ENCODE measurements at places on chromosomes 1 and 21. TPM values are rescaled to one million over a fixed set of nuclear protein-coding genes. Genes with fewer than 3 reads are reported as not detected.
A peak's percentile ranks its signal among the peaks of the same experiment; 100 is the strongest.

FAM167B gene
- total RNA-seq, result 0.57 TPM

OR2L2 gene
- 0.07 TPM for total RNA-seq

GRCh38 chr1:24955161-24955560, 25.1 kb upstream of the RUNX3 start:
- peak; percentile 92 for DNase-seq
- H3K27me3 ChIP-seq, result no peaks in the 10 kb centered on the region
- H3K36me3 ChIP-seq, result peaks cover 74% of the 10 kb centered on the region
- peak overlapping the region; percentile 94 for H3K27ac ChIP-seq
- H3K4me3 ChIP-seq, result peak overlapping the region; percentile 81

MXRA8 gene
- 0.75 TPM for total RNA-seq

DNA sequence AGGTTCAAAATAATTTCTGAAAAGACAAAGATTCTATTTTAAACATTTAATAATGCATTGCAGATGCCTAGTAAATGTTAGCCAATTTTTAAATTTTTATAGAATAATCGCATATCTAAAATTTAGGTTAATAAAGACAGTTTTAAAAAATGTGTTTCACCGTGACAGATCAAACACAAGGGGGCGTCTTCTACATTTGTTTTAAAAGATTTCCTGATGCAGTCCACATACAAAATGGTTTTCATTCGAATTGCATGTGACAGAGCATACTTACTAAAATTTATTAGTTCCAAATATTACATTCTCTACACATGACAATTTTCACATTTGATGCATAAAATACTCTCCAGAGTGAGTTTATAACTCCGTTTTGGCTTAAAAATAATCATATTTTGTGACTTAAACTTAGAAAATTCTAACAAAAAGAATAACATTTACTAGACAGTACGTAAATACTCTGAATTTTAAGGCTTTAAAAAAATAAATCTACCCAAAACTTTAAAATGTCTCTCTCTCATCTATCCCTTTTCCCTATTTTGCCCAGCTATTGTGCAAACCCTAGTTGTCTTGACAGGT, 75.5 kb downstream of the ADAMTS1 start:
- no peak overlapping the region for H3K4me3 ChIP-seq
- H3K27me3 ChIP-seq, result no peaks in the 10 kb centered on the region
- no peak for DNase-seq
- H3K36me3 ChIP-seq, result no peaks in the 10 kb centered on the region

DNA sequence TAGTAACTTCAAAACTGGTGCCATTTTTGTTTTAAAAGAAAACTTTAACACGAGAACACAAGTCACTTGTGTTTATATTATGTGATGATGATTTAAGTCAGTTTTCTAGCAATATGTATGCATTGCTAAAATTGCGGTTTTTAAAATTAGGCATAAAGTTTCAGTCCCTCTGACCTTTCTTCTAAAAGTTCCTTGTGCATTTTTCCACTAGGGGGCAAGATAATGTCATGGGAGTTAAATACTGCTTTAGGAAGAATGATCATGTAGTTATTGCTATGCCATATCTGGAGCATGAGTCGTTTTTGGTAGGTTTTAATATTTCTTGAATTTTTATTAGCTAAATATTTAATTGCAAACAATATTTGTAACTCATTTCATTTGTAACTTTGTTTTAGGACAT, 10.7 kb downstream of the CDC7 start:
- peak; percentile 59 for DNase-seq
- H3K4me3 ChIP-seq, result no peak overlapping the region
- H3K36me3 ChIP-seq, result peaks cover 43% of the 10 kb centered on the region
- H3K27ac ChIP-seq, result no peak overlapping the region

RSPH1 gene
- not detected for total RNA-seq

GRCh38 chr1:232682248-232682647, 52.3 kb upstream of the SIPA1L2 start:
- H3K27ac ChIP-seq, result no peak overlapping the region
- H3K27me3 ChIP-seq, result peaks cover 4% of the 10 kb centered on the region
- no peaks in the 10 kb centered on the region for H3K36me3 ChIP-seq
- H3K4me3 ChIP-seq, result no peak overlapping the region

DNA sequence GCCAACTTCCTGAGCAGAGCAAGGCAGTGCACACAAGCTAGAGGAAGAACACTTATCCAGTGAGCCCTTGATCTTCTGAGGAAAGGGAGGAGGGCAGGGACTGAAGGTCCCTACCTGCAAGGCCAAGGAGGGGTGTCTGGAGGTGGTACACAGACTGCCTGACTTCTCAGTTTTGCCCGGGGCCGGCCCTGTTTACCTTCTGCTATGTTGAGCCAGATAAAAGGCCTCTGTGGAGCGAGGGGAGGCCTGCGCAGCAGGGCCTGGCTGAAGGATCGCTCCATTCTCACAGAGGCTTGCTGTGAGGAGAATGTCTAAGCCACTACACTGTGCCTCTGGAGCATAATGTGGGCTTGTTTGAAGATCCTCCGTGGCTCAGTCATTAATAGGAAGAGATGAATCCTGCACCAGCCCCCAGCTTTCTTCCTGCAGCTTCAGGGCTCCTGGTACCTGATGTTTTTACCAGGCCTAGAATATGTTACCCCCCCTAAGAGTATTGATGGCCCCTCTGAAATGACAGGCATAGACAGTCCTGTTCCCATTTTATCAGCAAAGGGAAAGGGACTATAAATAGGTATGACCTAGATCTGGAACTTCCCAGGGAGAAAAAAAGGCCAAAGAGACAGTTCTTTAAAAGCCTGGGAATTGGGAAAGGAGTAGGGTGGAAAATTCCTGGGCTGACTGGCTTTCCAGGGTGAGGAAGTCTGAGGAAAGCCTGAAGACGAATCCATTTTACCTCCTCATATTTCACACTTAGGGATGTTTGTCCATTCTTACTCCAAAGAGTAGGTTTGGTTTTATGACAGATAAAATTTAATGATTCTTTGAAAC, 4.7 kb downstream of the POGK start:
- H3K27me3 ChIP-seq, result no peaks in the 10 kb centered on the region
- peaks cover 71% of the 10 kb centered on the region for H3K36me3 ChIP-seq
- no peak overlapping the region for H3K4me3 ChIP-seq
- H3K27ac ChIP-seq, result no peak overlapping the region
- H3K4me1 ChIP-seq, result peaks cover 50% of the 10 kb centered on the region

GABRD gene
- total RNA-seq, result not detected

Measured in activated CD4-positive, alpha-beta T cell treated with anti-CD3 and anti-CD28 coated beads, Interleukin-2, amount 10 ng/mL, durations not matched to agents 24 days and 14 days (primary cell).